ENCODE measurements at places on chromosomes 4 and X.

- no peak for DNase-seq
Measured at GRCh38 chrX:69287095-69287494, 121.8 kb upstream of the PJA1 start.

DNA sequence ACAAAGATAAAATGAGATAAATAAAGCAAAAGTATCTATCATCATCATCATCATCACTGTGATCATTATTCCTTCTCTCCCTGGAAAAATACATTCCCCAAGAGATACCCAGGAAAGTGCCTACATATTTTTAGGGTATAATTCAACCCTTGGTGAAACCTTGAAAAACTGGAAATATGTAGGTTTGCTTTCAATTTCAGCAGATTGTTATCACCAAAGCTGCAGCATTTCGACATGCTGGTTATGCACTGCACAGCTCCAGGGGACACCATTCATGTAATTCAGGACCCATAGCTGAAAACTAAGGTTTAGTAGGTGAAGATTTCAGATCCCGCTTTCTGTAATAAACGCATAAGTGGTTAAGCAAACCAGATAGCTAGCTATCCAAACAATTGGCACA lies 28.4 kb upstream of the FBXW7 start:
- DNase-seq = no peak

- peak; percentile 78 for DNase-seq
Measured at GRCh38 chrX:9595174-9595573, 130.3 kb downstream of the TBL1X start.

DNA sequence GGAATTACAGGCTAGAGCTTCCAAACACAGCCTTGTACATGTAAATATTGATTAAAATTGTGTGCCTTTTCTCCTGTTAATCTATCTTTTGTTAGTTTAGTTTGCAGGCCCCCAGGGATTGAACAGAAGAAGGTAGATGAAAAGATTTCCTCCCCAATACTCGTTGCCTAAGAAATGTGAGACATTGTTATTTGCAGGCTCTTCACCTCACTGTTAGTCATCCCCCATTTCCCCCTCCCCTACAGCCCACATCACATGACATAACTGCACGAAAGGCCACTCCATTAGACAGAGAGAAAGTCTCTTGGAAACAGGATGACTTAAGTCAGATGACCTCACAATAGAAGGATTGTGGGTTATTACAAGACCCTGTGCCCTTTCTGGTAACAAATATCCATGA lies 13.3 kb upstream of the MID1 start:
- peak; percentile 85 for DNase-seq

DNA sequence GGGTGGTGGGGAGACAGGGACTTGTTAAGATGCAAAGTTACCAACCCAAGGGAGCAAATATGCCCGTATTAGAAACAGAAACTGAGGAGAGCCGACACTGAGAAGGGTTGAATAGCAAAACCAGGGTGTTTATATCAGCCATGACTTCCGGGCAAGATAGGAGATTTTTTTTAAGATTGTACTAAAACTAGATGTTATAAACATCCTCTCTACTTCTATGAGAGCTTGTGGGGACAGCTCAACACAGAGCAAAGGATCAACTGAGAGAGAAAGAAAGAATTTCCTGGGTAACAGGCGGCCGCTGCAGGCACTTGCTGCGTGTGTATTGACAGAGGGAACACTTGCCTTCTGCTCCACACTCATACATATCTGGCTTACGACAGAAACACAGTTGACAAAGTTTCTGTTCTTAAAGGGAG lies 49.1 kb upstream of the FBXW7 start:
- DNase-seq = no peak

DNA sequence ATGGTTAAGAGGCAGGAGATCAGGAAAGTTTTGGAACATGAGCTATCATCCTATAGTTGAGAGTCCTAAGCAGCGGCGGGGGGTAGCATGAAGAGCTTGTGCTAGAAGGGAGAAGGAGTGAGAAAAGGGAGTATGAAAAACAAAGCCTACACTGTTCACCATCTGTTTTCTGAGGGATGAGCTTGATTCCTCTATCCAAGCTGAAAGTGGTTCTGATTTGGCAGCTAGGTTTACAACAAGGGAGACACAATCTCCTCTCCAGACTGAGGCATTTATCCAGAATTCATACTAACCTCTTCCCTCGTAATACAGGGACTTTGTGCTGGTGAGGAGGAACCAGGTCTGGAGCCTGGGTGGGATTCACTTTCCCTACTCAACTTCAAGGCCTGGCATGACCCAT lies 23.5 kb downstream of the TSC22D3 start:
- DNase-seq = no peak

GRCh38 chr4:10733481-10734062 lies 49.0 kb upstream of the CLNK start:
- DNase-seq = no peak

GRCh38 chr4:132227151-132227856 lies 921.8 kb upstream of the PCDH10 start:
- peak; percentile 8 for DNase-seq

GRCh38 chrX:23493941-23494374 lies 159.3 kb downstream of the PTCHD1 start:
- no peak for DNase-seq

- DNase-seq = peak; percentile 82
Measured at GRCh38 chrX:96611619-96612362, 72.9 kb upstream of the DIAPH2 start.

- DNase-seq = no peak
Measured at GRCh38 chrX:16612257-16612897, 37.6 kb upstream of the S100G start.

- DNase-seq = no peak
Measured at GRCh38 chr4:155909615-155910226, 6.2 kb downstream of the TDO2 start.

GRCh38 chrX:1378306-1378759 lies 13.6 kb downstream of the SLC25A6 start:
- no peak for DNase-seq

GRCh38 chrX:153992180-153992579 lies 19.6 kb downstream of the TMEM187 start:
- no peak for DNase-seq

DNA sequence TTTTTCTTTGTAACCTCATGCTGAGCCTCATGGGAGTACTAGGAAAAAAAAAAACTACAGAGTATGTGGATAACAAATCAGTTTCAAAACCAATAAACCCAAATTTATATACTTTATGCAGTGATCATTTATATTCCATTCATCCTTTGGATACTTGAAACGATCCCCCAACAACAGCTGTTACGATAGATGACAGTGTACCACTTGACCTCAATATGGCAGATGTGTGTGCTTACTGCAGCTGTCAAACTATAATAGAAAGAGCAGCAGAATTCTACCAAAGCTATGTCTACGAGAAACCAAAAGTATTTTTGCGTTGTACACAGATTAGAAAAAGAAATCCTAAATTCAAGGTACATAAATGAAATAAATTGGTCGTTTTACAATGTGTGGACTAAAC lies 337.8 kb downstream of the PDGFC start:
- DNase-seq = no peak

- peak; percentile 20 for DNase-seq
Measured at GRCh38 chrX:110806145-110806544, 10.5 kb upstream of the CHRDL1 start.

DNA sequence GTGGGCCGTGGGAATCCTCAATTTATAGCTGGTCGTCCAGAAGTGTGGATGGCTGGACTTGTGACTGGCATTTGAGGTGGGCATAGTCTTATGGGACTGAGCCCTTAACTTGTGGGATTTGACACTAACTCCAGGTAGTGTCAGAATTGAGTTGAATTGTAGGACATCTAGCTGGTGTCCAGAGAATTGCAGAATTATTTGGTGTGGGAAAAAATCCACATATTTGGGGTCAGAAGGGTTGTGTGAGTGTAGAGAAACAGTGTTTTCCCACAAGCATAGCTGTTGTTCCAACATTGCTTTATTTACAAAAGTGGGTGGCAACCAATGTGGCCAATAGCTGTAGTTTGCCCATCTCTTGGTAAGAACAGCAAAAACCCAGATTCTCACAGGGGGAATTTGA lies 91.3 kb downstream of the MOSPD2 start:
- peak; percentile 6 for DNase-seq

- no peak for DNase-seq
Measured at GRCh38 chr4:93184053-93184452, 644.5 kb upstream of the ATOH1 start.

- no peak for DNase-seq
Measured at GRCh38 chr4:35938936-35939335, 305.4 kb downstream of the ARAP2 start.

DNA sequence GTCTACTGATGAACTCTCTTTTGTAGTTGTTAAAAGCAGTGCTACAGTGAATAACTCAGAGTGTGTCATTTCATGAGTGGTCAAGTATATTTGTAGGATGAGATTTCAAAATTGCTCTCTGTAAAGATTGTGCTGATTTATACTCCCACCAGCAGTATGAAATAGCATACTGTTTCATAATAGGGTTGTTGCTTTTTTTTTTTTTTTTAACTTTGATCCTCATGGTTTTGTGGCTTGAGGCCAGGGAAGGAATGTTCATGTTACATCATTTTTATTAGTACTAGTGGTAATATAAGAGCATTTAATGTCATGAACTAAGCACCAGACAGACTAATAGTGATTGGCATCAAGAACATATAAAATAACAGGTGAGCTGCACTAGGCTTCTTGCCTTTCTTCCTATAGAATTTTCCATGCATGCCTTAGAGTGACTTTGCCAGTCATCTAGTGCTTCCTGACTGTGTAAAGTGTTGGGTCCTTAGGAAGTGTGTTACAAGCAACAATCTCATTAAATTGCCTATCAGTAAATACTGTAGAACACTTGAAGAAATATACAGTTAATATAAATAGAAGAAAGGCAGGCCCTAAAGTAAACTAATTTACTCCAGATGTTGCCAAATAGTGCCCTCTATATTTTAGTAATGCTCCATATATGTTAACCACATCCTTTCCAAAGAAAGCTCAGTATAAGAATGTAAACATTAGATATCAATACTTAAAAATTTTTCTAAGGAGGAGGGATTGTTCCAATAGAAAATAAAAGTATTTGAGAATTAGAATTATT lies 38.6 kb upstream of the MSMO1 start:
- peak; percentile 81 for DNase-seq

DNA sequence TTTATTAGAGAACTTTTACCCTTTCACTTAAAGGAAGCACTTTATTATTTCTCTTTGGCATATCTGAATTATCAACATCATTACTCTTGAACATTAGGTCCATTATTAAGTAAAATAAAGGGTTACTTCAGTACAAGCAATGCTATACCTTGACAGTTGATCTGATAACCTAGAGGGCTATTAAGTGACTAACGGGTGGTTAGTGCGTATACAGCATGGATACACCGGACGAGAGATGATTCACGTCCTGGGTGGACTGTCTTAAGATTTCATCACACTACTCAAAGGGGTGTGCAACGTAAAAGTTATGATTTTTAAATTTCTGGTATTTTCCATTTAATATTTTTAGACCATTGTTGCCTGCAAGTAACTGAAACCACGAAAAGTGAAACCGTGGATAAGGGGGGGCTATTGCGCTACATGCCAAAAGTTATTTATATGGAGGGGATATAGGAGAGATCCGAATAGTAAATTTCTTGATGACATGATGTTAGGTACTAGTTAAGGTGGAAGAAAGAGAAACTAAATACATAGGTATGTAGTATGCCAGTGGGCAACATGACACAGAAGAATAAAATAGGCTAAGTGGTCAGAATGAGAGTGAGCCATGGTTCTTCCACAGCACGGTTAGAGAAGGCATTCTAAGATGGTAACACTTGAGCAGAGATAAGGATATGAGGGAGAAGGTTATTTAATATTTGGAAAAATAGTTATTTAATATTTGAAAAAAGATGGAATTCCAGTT lies 230.8 kb upstream of the ANKRD50 start:
- no peak for DNase-seq

- no peak for DNase-seq
Measured at GRCh38 chrX:143298663-143299241, 218.5 kb downstream of the SPANXN3 start.

DNA sequence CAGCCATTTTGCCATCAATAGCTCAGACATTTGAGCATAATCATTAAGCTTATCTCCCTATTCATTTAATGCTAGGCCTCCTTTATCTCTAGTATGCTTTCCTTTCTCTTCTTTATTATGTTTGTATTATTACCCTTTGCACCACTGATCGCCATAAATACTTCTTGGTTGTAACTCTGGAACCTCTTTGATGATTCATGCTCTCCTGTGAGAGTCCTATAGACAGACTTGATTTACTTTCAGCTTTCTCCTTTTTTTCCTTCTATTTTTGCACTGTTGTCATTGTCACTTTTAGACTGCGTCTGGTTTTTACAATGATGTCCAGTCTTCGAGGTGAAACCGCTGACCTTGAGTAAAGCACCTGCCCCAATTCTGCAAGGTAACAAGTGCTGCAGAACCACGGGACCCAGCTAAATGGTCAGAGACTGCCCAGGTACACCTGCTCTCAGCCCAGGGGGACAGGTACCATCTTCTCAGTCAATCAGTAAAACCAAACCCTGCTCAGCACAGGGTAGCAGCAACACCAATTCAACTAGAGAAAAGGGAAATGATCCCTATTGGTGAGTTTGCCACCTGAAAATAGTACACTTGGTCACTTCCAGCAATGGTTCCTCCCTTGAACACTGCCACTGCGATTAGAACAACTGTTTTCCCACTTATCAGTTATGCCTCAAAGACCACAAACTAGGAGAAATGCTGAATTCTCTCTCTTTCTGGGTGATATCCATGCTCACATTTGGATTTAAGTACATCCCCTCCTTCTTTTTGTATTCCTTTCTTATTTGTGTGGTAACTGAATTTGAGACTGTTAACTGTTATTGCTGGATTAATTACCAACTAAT lies 125.1 kb downstream of the MAML3 start:
- no peak for DNase-seq

DNA sequence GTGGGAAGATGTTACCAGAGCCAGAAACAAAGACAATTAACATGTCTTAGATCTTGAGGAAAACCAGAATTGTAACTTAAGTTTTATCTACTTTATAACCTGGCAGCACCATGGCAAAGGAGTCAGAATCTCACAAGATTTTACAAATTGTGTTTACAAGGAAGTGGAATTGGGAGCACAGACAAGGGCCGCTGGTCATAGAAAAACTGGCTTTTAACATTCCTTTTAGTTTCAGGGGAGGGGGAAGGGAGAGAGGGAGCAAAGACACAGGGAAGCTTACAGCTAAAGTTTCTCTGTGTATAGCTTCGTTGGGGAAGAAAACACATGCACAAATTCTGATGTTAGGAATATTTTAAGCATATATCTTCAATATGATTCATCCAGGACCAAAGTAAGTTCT lies 10.3 kb upstream of the UGT2B11 start:
- DNase-seq = no peak

- no peak for DNase-seq
Measured at GRCh38 chr4:149835280-149835679, 19.6 kb upstream of the IQCM start.

- no peak for DNase-seq
Measured at GRCh38 chr4:2961421-2961810, 1.8 kb downstream of the NOP14 start.

GRCh38 chr4:31365006-31365690 lies 645.0 kb downstream of the PCDH7 start:
- DNase-seq = peak; percentile 29
